ENCODE measurements at places on chromosomes 13 and 19. TPM values are rescaled to one million over a fixed set of nuclear protein-coding genes. Genes with fewer than 3 reads are reported as not detected.

DNA sequence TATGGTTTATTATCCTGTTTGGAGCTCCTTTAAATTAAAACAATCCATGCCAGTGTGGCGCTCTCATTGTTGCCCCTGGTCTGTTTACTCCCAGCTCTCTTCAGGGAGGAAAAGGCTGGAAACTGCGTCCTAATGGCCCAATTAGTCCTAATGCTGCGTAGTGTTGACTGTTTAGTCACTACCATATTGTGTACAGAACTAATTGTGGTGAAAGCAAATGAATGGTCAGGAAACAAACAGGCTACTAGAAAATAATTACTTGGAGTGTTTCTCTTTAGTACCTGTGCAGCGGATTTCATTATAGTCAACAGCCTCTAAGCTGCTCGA lies 54.5 kb upstream of the MTIF3 start:
- H3K4me1 ChIP-seq = no peaks in the 10 kb centered on the region
- no peaks in the 10 kb centered on the region for H3K36me3 ChIP-seq
- no peak overlapping the region for H3K27ac ChIP-seq
- H3K27me3 ChIP-seq = peaks cover 9% of the 10 kb centered on the region
- H3K4me3 ChIP-seq = no peak overlapping the region

- peak overlapping the region; percentile 94 for H3K4me3 ChIP-seq
- peaks cover 15% of the 10 kb centered on the region for H3K36me3 ChIP-seq
- peaks cover 4% of the 10 kb centered on the region for H3K4me1 ChIP-seq
- peak; percentile 84 for DNase-seq
Observed at GRCh38 chr19:58468216-58468839, 1.4 kb downstream of the ZNF324 start.

DNA sequence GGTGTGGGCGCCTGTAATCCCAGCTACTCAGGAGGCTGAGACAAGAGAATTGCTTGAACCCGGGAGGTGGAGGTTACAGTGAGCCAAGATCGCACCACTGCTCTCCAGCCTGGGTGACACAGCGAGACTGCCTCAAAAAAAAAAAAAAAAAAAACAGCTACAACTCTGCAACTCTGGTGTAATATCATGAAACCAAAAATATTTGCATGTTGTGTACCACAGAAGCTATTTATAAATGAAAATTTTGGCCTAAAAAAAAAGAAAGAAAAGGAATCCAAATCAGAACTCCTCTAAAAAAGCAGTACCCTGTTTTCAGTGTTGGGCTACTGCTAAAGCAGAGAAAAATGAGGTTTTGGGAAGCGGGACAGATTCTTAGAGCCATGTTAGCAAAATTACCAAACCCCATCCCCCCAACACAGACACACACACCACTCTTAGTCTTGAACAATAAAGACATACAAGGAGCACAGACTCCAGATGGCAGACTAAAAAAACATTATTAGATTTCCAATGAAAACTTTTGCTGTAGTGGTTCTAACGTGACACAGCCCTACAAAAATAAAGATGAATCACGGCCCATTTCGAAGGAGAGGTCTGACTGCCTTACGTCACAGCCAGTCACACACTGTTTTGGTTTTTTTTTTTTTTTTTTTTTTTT lies 51.5 kb downstream of the INSR start:
- H3K4me3 ChIP-seq = peak overlapping the region; percentile 3
- H3K4me1 ChIP-seq = peaks cover 4% of the 10 kb centered on the region
- H3K27ac ChIP-seq = peak overlapping the region; percentile 76
- no peaks in the 10 kb centered on the region for H3K36me3 ChIP-seq

GRCh38 chr13:98976338-98976737 lies 1.5 kb downstream of the DOCK9 start:
- no peak overlapping the region for H3K4me3 ChIP-seq
- peaks cover 18% of the 10 kb centered on the region for H3K4me1 ChIP-seq
- H3K27ac ChIP-seq = no peak overlapping the region

- DNase-seq = no peak
- no peaks in the 10 kb centered on the region for H3K36me3 ChIP-seq
- peak overlapping the region; percentile 45 for H3K4me3 ChIP-seq
- H3K27me3 ChIP-seq = no peaks in the 10 kb centered on the region
- H3K4me1 ChIP-seq = no peaks in the 10 kb centered on the region
- H3K27ac ChIP-seq = no peak overlapping the region
Observed at GRCh38 chr13:23159760-23160637, 20.8 kb upstream of the SGCG start.

Gene CEACAM3
- not detected for total RNA-seq

Gene KLK15
- not detected for total RNA-seq
